ENCODE measurements at places on chromosomes 3 and 15.

DNA sequence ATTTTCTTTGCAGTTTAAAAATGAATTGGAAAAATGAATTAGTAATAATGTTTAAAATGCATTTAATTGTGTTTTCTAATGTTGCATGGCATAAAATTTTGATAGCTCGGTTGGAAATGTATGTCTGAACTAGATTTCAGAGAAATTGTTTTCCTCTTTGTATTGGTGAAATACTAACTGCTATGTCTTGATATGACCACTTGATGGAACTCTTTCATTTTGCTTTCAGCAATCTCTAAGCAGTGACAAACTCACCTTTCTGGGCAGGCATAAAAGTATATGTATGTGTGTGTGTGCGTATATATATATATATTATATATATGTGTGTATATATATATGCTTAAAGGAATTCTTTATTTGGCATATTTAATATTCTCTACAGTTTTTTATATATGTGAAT, 239.3 kb upstream of the ZNF717 start:
- DNase-seq: no peak

DNA sequence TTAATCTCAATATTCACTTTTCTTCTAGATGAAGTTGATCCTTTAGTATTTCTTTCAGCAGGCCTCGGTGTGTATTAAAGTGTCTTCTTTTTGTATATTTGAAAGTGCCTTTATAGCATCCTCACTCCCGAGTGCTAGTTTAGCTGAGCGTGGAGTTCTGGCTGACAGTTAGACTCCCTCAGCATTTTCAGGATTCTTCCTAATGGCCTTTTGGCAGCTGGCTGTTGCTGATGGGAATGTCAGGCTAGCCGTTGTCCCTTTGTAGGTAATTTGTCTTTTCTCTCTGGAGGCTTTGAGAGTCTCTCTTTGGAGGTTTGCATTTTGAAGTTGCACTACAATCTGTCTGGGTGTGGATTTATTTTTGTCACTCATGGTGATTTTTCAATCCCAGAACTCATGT, 94.4 kb downstream of the SRGAP3 start:
- no peak for DNase-seq

DNA sequence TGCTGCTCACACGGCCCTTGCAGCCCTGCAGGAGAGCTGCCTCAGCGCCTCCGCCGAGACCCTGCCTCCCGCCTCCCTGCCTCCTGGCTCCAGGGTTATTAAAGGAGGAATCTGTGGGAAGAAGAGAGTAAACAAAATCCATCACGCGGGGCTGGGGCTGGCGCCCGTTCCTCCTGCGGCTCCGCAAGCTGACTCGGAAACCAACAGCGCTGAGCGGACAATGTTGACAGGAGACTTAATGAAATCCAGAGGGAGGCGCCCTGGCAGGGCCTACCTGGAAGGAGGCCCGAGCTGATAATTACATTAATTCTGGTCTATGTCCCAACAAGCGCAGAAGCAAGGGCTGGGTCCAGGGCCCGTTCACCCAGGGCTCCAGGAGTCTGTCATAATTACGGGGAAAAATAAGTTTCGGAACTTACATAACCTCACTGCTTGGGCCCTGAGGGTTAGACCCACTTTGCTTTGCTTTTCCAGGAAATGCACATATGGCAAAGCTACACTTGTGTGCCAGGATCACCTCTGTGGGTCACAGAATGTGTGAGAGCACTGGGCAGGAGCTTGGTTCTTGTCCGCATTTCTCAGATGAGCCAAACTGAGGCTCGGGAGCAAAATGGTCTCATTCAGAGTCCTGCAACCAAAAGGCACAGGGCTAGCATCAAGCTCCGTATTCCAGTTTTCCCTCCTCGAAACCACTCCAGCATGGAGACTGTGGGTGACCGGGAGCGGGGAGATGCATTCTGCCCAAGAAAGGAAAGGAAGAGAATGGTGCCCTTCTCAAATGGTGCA, 43.8 kb upstream of the SLC6A6 start:
- DNase-seq: no peak

GRCh38 chr3:139933766-139934165, 1.2 kb upstream of the CLSTN2 start:
- no peak for DNase-seq

GRCh38 chr3:46087871-46088270, 60.6 kb upstream of the XCR1 start:
- DNase-seq: no peak

DNA sequence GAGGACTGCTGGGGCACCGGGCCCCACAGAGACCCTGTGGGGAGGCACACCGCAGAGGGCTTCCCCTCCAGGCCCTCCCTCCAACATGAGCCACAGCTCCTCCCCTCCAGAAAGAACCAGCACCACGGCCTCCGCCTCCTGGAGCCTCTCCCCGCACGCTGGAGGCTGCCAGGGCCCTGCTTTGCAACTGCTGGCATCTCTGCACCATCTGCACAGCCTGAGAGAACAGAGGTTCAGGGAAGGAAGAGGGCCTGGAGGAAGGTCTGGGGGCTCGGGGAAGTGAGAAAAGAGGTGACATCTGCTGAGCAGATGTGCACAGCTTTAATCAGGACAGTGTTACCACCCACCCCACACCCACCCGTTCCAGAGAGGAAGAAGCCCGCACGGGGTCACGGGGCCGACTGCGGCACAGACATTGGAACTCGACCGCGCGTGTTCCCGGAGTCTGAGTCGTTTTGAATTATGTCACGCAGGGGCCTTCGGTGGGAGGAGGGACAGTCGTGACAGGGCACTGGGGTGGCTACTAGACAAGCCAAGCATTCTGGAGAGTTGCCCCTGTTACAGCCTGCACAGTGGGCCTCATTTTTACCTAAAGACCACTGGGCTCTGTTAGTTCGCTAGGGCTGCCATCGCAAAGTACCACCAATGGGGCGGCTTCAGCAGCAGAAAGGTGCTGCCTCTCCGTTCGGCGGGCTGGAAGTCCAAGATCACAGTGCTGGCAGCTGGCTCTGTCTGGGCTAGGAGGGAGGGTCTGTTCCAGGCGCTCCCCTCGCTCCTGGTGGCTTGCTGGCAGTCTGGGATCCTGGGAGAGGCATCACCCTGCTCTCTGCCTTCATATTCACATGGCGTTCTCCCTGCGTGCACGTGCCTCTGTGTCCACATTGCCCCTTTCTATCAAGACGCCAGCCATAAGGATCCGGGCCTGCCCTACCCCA, 194.8 kb downstream of the XXYLT1 start:
- no peak for DNase-seq

- DNase-seq: peak; percentile 30
Observed at GRCh38 chr3:119937229-119937628, 155.3 kb downstream of the NR1I2 start.

GRCh38 chr15:44033894-44034293, 161.2 kb downstream of the FRMD5 start:
- no peak for DNase-seq

DNA sequence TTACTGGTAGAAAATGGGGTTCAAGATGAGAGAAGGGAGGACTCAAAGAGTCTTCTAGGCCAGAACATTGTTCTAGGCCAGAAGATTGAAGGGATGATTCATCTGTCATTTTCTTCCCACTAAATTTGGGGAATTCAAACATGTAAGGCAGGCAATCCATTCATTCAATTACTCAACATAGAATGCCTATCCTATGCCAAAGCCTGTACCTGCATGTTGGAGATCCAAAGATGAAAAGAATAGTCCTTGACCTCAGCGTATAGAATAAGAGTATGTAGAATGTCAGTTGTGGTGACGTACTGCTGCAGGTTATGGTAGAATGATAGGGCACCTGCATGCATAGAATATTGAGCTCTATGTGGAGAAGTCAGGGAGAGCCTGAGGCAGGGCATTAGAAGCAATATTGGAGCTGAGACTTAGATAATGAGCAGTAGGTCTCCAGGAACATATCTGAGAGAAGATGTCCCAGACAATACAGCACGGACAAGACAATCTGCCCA, 49.7 kb downstream of the STAC start:
- no peak for DNase-seq

GRCh38 chr15:62474771-62475124, 309.7 kb upstream of the C2CD4B start:
- DNase-seq: no peak

- no peak for DNase-seq
Observed at GRCh38 chr15:34223904-34224596, 766 bp upstream of the EMC4 start.

- no peak for DNase-seq
Observed at GRCh38 chr15:43219929-43220928, 589 bp downstream of the EPB42 start.

Measured in GM12892 (cell line).